ENCODE measurements at places on chromosomes 1 and 21. TPM values are rescaled to one million over a fixed set of nuclear protein-coding genes. Genes with fewer than 3 reads are reported as not detected.

The FAM43B gene
- total RNA-seq: not detected

The EFNA3 gene
- 0.46 TPM for total RNA-seq

The POU2F1 gene
- total RNA-seq: 18.5 TPM

The GJA5 gene
- total RNA-seq: not detected

The PYHIN1 gene
- 16.7 TPM for total RNA-seq

The GPR3 gene
- 1.1 TPM for total RNA-seq

The S100B gene
- total RNA-seq: 27.1 TPM

The CCDC27 gene
- total RNA-seq: not detected

The PFKFB2 gene
- 8.1 TPM for total RNA-seq

The MROH9 gene
- not detected for total RNA-seq

The CLDN17 gene
- not detected for total RNA-seq

The LCE1D gene
- total RNA-seq: not detected

The ACTN2 gene
- not detected for total RNA-seq

The PDZK1IP1 gene
- not detected for total RNA-seq

The EPHA8 gene
- not detected for total RNA-seq

All from CD8-positive, alpha-beta T cell (primary cell).